Ureter (tissue), 1 donor: ENCODE measurements at places on chromosomes 12 and 14.

- DNase-seq, result no peak
These were observed 50.7 kb upstream of the C12orf71 start for GRCh38 chr12:27133022-27133590.

GRCh38 chr12:120125029-120125428 is 8.5 kb upstream of the RAB35 start:
- DNase-seq, result no peak

DNA sequence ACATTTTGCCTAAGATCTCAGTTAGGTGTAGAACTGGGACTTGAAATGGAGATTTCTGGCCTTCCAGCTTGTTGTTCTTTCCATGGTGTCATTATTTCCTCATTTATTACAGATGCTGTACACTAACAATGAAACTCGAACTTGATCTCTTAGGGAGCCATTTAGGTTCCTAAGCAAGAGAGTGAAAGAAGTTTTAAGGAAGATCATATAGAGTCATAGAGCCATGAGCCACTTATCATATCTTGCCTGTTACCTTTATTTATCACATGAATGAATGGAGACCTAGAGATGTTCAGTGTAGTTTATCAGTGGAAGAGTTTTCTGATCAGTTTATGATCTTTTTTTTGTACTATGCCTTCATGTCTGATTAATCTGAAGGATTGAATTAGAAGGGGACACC is 9.9 kb downstream of the HELB start:
- no peak for DNase-seq

GRCh38 chr12:52230364-52231281 is 2.4 kb upstream of the KRT7 start:
- no peak for DNase-seq

GRCh38 chr12:116677202-116677661 is 60.6 kb downstream of the SPRING1 start:
- DNase-seq, result no peak

DNA sequence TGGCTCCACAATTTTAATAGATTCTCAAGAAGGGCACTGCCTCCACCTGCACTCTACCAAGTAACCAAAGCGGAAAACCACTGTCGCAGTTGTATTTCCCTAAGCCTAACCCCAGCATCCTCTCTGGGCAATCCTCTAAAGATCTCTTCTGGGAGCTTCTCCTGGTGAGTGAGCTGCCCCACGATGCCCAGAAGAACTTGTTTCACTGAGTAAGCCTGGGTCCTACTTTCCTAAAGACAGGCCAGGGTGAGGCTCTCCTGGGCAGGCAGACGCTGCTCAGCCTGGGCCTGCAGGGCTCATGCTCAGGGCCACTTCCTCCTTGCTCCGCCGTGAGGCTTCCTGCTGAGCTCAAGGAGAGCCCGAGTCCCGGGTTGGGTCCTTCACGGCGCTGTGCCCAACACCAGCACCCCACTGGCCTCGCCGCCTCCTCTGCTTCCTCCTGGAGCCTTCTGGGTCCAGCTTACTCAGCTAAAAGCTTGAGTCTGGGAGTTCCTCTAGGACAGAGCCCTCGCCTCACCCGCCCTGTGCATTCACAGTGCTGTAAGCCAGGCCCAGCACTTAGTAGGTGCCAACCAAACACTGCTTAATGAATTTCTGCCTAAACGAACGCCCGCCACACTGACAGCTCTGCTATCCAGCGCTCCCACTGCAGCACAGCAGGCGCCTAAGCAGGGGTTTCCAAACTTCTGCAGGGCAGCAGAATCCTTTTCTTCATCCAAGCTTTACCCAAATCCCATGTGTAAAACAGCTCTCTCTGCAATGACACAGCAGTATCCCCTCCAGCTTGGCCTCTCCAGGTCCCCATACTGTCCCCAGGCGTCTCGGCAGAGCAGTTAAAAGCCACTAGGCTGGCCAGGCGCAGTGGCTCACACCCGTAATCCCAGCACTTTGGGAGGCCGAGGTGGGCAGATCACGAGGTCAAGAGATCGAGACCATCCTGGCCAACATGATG is 5.7 kb downstream of the RAB35 start:
- DNase-seq, result peak; percentile 80

DNA sequence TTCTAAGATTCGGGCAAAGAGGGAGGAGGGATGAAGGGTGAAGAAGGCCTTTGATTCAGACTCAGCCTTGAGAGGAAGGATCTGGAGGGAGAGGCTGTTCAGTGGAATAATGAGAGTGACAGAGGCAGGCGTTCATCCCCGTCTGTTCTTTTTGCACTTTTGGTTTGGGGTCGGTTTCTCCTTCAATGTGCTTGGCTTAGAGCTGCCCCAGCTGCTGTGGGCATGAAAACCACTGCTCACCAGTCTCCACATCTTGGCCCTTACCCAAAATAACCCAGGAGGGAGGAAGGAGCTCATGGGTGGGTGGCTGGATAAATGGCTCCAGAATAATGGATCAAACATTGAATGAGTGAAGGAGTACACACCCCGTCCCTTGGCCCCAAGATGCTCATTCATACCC is 261.7 kb upstream of the FKBP4 start:
- DNase-seq, result no peak

- no peak for DNase-seq
These were observed 298.1 kb upstream of the SYT1 start for GRCh38 chr12:78566456-78566855.
